ENCODE measurements at places on chromosomes 3 and 15. TPM values are rescaled to one million over a fixed set of nuclear protein-coding genes. Genes with fewer than 3 reads are reported as not detected.

GRCh38 chr15:77549576-77550288 lies 83.0 kb downstream of the LINGO1 start:
- DNase-seq = no peak

DNA sequence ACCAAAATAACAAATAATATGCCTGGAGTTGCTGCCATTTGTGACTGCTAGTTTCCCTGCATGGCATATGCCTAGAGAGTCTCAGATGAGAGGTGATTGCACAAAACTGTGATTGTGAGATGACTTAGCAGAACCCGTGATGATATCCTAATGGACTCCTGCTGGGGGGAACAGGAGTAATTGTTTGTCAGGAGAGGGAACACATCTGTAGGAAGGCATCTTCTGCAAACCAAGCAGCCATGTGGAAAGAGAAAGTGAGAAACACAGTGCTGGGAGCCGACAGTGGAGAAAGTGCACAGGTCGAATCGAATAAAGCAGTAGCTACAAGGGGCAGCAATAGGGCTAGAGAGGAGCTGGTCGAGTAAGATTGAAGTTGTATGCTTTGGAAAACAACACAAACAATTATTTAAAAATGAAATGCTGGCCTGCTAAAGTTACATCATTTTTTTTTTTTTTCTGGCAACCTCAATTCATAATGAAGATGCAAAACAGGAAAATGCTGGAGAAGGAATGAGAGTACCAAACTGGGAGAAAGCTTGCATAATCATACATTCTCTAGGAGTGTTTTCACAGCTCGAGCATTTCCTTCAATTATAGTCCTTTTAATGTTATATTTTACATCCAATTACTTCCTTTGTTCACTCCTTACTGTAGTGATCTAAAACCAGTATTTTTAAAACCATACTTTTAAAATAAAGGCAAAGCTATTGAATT lies 494.2 kb upstream of the AGTR1 start:
- no peak for DNase-seq

GRCh38 chr3:72591522-72592421 lies 256.5 kb downstream of the SHQ1 start:
- peak; percentile 43 for DNase-seq

The NAALADL2 gene
- total RNA-seq = 3.5 TPM

DNA sequence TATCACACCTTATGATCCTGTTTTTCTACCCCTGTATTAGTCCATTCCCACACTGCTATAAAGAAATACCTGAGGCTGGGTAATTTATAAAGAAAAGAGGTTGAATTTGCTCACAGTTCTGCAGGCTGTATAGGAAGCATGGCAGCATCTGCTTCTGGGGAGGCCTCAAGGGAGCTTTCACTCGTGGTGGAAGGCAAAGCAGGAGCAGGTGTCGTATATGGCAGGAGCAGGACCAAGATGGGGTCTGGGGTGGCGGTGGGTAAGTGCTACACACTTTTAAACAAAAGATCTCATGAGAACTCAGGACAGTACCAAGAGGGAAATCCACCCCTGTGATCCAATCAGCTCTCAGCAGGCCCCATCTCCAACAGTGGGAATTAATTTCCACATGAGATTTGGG lies 15.4 kb upstream of the SCAP start:
- DNase-seq = no peak

DNA sequence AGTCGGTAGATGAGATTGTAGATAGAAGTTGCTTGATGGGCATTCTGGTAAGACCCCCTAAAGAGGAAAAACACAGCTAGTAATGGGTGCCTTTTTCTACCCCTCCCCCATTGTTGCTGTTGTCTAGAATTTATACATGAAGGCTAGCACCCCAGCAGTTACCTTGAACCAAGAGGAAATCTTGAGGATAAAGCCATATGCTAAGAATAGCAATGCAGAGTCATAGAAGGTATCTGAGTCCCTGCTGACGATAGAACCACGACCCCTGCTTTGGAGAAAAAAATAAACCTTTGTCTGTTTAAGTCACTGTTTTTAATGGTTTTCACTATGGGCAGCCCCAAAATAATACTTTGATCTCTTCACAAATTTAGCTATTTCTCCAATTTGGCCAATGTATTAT lies 162.6 kb downstream of the THRB start:
- no peak for DNase-seq

The LRRIQ4 gene
- 0.14 TPM for total RNA-seq

DNA sequence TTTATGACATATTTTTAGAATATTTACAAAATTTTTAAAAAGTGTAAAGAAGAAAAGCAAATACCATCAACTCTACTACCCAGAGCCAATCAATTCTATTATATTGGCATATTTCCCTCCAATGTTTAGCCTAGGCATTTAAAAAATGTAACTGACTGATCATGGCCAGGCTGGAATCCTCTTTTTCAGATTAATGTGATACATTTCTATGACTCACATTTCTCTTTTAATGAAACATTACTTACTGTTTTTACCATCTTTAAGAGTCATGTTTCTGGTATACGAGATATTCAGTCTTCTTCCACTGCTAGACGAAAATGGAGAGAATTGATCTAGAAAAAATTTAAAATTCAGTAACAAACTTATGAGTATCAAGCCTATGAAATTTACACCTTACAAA lies 53.4 kb upstream of the DCUN1D1 start:
- no peak for DNase-seq

DNA sequence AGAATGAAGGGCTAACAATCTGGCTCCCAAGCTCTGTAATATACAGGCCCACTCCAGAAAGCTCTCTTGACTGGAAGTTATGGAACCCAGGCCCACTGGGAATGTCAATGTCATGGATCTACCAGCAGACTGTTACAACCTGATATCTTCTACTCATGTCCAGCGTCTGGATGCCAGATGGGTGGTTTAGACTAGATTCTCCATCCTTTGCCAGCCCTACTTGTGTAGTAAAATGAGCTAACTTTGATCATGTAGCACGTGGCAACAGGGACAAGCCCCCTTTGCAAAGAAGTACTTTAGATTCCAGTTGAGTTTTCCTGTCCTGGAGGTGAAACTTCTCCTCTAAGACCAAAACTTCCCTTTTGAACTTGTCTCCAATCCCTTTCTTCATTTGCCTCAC lies 55.1 kb downstream of the HEG1 start:
- DNase-seq = no peak

The IMPG2 gene
- total RNA-seq = not detected

DNA sequence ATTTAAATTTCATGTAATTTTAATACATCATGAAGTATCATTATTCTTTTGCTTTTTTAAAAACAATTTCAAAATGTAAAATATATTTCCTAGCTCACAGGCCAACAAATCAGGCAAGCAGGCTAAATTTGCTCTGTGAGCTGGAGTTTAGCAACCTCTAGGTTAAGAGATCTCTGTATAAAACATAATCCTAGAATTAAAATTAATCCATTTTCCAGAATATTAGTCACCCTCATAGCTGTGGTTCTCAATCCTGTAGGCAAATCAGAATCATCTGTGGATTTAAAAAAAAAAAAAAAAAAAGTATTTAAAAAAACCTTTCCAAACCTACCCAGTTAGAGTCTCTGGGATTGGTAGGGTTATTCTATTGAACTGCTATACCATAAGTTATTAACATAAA lies 209.7 kb downstream of the MINAR1 start:
- no peak for DNase-seq

- DNase-seq = no peak
Observed at GRCh38 chr15:40917585-40917984, 11.6 kb upstream of the DLL4 start.

The MOBP gene
- not detected for total RNA-seq

DNA sequence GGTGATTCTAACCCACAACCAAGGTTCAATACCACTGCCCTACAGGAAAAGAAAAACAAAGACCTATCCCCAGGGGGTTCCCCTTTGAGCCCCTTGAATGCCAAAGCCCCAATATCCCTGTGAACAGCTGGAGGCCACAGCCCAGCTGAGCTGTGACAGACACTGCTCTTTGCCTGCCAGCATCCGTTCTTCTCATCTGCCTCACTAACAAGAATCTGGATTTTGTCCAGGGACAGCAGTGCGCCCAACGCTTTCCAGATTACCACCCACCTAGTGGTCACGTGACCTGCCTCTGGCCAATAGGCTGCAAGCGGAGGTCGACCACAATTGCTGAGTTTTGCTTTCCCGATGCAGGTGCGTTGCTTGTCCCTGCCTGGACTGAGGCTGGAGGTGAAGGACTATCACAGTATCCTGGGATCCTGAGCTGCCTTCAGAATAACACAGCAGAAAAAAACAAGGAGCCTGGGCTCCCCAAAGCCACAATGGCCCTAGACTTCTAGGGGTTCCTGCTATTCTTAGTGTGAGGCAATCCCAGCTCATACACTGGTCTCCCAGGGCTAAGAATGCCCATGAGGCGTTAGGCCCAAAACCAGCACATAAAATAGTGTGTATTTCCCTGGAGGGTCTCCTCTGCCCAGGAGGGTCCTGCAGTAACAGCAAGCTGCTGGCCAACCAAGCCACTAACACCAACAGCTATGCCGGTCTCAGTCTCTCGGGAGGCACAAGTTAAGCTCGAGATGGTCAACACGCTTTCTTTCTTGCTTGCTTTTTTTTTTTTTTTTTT lies 13.8 kb downstream of the BDH1 start:
- no peak for DNase-seq

GRCh38 chr3:167251678-167252077 lies 128.4 kb downstream of the ZBBX start:
- no peak for DNase-seq

The GPR149 gene
- not detected for total RNA-seq

DNA sequence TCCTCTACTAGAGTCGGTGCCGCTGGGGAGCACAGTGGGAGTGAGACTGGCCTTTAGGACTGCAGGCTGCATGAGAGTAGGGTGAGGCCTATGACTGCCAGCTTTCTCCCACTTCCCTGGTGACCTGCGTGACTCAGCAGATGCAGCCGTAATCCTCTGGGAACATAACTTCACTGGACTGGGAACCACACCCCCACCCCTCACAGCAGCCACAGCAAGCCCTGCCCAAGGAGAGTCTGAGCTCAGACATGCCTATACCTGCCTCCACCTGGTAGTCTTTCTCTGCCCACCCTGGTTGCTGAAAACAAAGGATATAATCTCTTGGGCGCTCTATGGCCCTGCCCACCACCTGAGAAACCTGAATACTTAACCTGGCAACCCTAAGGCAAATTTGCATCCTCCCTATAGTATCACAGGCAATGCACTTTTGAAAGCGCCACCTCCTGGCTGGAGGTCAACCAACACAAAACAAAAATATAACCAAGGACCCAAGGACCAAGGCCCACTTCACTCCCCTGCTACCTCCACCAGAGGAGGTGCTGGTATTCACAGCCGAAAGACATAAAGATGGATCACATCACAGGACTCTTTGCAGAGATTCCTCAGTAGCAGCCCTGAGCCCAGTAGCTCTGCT lies 308.9 kb downstream of the CTNNB1 start:
- no peak for DNase-seq
